ENCODE measurements at places on chromosomes 7 and 10.
A peak's percentile ranks its signal among the peaks of the same experiment; 100 is the strongest.

GRCh38 chr7:20998309-20998708, 211.6 kb upstream of the SP8 start:
- peak overlapping the region; percentile 44 for H3K27ac ChIP-seq
- peaks cover 2% of the 10 kb centered on the region for H3K4me1 ChIP-seq
- H3K4me3 ChIP-seq = no peak overlapping the region
- no peaks in the 10 kb centered on the region for H3K27me3 ChIP-seq
- no peak for DNase-seq
- H3K36me3 ChIP-seq = no peaks in the 10 kb centered on the region

- H3K4me3 ChIP-seq = no peak overlapping the region
- no peak for DNase-seq
- H3K27ac ChIP-seq = no peak overlapping the region
- H3K36me3 ChIP-seq = no peaks in the 10 kb centered on the region
Measured at GRCh38 chr7:90425376-90425775, 22.1 kb downstream of the CLDN12 start.

DNA sequence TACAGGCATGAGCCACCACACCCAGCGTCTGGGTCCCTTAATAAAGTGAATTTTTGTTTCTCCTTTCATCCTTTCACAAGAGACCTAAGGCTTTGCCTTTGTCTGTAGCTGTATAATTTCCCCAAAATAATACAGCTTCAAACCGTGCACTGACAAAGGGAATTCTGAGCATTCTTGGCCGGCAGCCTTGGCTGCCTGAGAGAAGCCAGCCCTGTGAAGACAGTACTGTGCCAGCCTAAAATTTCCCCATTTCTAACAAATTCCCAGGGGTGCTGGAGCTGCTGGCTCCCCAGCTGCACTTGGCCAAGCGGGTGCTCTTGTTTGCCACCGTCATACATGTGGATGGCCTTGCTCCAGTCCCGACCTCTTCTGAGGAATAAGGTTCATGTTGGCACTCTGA, 106.2 kb downstream of the ZMYND11 start:
- no peak overlapping the region for H3K27ac ChIP-seq
- H3K36me3 ChIP-seq = peaks cover 10% of the 10 kb centered on the region
- H3K4me1 ChIP-seq = no peaks in the 10 kb centered on the region
- no peaks in the 10 kb centered on the region for H3K27me3 ChIP-seq

GRCh38 chr10:82969405-82969804, 1094.4 kb downstream of the NRG3 start:
- H3K27me3 ChIP-seq = no peaks in the 10 kb centered on the region
- no peaks in the 10 kb centered on the region for H3K36me3 ChIP-seq
- no peak overlapping the region for H3K27ac ChIP-seq
- no peak overlapping the region for H3K4me3 ChIP-seq
- no peak for DNase-seq
- peaks cover 11% of the 10 kb centered on the region for H3K4me1 ChIP-seq

DNA sequence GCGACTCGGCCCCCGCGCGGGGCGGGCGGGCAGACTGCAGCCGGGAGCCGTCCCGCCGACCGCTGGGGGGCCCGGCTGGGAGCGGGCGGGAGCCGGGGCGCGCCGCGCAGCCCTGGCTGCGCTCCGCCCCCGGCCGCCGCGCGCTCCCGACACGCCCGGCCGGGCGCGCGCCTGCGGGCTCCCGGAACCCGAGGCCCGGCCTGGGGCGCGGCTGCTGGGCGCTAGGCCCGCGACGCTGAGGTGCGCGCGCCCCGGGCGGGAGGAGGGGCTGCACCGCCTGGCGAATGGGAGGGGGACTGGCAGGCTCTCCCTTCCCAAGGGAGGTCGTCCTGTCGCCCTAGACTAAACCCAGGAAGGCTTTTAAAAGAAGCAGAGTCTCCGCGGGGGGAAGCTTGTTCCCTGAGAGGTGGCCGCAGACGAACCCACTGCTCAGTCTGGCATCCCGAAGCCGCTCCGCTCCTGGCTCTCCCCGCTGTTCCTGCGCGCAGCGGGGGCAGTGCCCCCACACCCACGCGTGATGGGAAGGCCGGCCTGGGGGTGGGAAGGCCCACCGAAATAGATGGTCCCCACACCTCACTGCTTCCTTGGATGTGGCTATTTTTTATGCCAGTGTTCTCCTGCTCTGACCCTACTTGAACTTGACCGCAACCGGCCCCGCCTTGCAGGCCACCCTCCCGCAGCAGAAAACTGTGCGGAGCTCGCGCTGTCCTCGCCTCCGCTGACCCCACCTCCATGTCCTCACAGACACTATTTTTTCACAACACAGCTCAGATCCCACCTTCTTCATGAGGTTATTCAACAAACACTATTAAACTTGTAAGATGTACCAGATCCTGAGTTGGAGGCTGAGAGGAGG, at the start of gene VOPP1:
Gene VOPP1 (minus strand): TSS at position 125 of the 856 bp plus-strand sequence. CDS start 178 bp downstream, outside the sequence.
- peak; percentile 60 for DNase-seq
- H3K4me1 ChIP-seq = peaks cover 20% of the 10 kb centered on the region
- H3K36me3 ChIP-seq = no peaks in the 10 kb centered on the region
- peak within 1 kb of the TSS; percentile 94 for H3K4me3 ChIP-seq
- H3K27ac ChIP-seq = peak within 1 kb of the TSS; percentile 93

- H3K27ac ChIP-seq = no peak overlapping the region
- no peak overlapping the region for H3K4me3 ChIP-seq
- H3K27me3 ChIP-seq = no peaks in the 10 kb centered on the region
Measured at GRCh38 chr10:11762706-11763500, 20.7 kb downstream of the ECHDC3 start.

DNA sequence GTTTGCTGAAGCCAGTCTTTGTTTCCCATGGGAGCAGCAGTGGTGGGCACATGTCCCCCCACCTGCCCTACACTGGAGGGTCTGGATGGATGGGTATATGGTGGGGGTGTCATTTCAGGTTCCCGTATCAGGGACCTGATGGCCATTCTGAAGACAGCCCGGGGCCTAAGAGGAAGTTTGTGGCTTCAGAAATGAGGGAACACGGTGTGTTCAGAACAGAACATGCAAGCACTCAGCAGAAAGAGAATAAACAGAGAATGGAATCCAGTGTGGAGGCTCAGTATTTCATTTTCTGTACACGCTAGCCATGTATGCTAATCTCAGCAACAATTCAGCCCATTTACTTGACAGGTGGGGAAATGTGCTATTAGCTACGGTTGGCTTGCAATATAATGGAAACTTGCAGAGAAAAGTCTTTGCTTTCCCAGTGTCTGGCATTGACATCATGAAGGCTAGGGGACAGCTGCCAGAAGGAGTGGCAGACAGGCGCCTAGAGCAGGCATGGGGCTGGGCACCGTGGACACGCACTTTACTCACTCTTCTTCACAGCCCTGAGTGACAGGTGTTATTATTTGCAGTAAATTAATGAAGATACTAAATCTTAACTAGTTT, 98.6 kb downstream of the ELMO1 start:
- H3K4me3 ChIP-seq = no peak overlapping the region
- no peak overlapping the region for H3K27ac ChIP-seq
- DNase-seq = no peak
- no peaks in the 10 kb centered on the region for H3K27me3 ChIP-seq

GRCh38 chr10:126598009-126598408, 72.5 kb downstream of the C10orf90 start:
- no peak overlapping the region for H3K4me3 ChIP-seq
- peaks cover 10% of the 10 kb centered on the region for H3K27me3 ChIP-seq
- peak; percentile 21 for DNase-seq
- no peaks in the 10 kb centered on the region for H3K4me1 ChIP-seq

GRCh38 chr7:108824840-108825580, 255.3 kb downstream of the DNAJB9 start:
- H3K27ac ChIP-seq = no peak overlapping the region
- no peak overlapping the region for H3K4me3 ChIP-seq
- no peaks in the 10 kb centered on the region for H3K4me1 ChIP-seq
- DNase-seq = no peak

DNA sequence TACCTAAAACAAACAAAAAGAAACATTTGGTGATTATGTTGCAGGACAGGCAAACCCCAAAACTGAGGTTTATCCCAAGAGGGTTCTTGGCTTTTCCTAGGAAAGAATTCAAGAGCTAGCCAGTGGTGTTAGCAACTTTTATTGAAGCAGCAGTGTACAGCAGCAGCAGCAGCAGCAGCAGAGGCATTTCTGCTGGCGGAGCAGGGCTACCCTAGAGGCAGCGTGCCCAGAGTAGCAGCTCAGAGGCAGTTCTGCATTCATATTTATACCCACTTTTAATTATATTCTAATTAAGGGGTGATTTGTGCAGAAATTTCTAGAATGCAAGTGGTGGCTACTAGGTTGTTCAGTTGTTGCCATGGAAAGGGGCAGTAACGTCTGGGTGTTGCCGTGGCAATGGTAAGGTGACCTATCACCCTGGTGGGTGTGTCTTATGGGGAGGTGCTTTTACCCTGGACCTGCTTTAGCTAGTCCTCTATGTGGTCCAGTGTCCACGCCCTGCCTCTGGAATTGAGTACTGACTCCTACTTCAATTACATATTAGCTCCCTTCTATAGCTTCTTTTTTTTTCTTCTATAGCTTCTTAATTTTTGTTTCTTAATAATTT, 53.9 kb downstream of the VCL start:
- H3K4me1 ChIP-seq = peaks cover 16% of the 10 kb centered on the region
- no peak for DNase-seq
- H3K27me3 ChIP-seq = no peaks in the 10 kb centered on the region
- H3K4me3 ChIP-seq = no peak overlapping the region

DNA sequence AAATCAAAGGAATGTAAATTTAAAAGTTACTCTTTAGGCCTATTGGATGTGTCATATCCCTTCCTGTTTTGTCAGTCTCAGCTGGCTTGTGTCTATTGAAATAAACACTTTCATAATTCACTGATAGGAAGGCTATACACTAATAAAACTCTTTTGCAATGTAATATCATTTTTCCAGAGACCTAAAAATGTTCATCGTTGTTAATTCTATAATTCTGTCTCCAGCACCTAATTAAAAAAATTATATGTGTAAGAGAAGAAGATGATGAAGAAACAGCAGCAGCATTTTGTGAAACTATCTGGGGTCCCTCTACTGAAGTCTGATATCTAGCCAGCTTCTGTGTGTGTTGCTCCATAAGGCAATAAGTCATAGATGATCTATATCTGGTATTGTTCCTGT, 602.7 kb downstream of the ETV1 start:
- H3K4me3 ChIP-seq = no peak overlapping the region
- H3K36me3 ChIP-seq = no peaks in the 10 kb centered on the region
- H3K4me1 ChIP-seq = peaks cover under 1% of the 10 kb centered on the region
- DNase-seq = no peak

- H3K36me3 ChIP-seq = no peaks in the 10 kb centered on the region
- no peak for DNase-seq
- H3K4me3 ChIP-seq = peak overlapping the region; percentile 61
- H3K4me1 ChIP-seq = peaks cover 27% of the 10 kb centered on the region
- H3K27me3 ChIP-seq = peaks cover 79% of the 10 kb centered on the region
- H3K27ac ChIP-seq = no peak overlapping the region
Measured at GRCh38 chr10:8055420-8056349, 1.2 kb downstream of the GATA3 start.

- H3K4me1 ChIP-seq = no peaks in the 10 kb centered on the region
- H3K4me3 ChIP-seq = no peak overlapping the region
- H3K36me3 ChIP-seq = no peaks in the 10 kb centered on the region
- no peak for DNase-seq
Measured at GRCh38 chr7:113968713-113969112, 49.9 kb upstream of the PPP1R3A start.

GRCh38 chr7:51256209-51256781, 60.3 kb downstream of the COBL start:
- H3K4me1 ChIP-seq = peaks cover 6% of the 10 kb centered on the region
- H3K27ac ChIP-seq = no peak overlapping the region
- DNase-seq = no peak
- H3K27me3 ChIP-seq = no peaks in the 10 kb centered on the region

DNA sequence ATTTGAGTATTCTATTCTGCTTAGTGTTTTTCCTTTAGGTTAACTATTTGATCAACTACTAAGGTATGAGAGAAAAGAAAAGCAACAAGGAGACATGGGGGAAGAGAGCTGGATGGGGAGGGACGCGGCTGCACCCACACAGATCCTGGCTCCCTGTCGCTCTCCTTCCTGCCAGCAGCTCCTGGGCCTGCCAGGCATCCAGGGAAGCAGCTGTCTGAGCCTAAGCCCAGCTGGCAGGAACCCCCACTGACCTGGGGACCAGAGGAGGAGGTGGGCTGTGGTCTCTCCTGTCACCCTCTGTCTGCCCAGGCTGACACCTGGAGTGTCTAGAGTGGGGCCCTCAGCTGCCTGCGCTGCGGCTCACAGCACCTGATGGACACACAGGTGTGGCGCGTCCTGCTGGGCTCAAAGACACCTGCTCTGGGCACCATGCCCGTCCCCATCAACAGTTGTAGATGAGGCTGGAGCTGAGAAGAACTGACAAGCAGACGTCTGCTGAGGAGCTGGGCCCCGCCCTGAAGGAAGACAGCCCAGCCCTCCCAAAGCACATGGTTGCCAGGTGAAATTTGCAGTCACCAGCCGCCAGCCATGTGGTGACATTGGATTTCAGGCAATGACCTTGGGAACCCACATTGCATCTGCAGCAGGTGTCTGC, 207.9 kb downstream of the PLXNA4 start:
- peaks cover 18% of the 10 kb centered on the region for H3K27me3 ChIP-seq
- H3K36me3 ChIP-seq = no peaks in the 10 kb centered on the region
- no peak overlapping the region for H3K4me3 ChIP-seq
- no peak overlapping the region for H3K27ac ChIP-seq
- no peaks in the 10 kb centered on the region for H3K4me1 ChIP-seq
- DNase-seq = no peak

- peaks cover 3% of the 10 kb centered on the region for H3K4me1 ChIP-seq
- no peak overlapping the region for H3K4me3 ChIP-seq
- peak; percentile 15 for DNase-seq
- no peaks in the 10 kb centered on the region for H3K36me3 ChIP-seq
- no peak overlapping the region for H3K27ac ChIP-seq
Measured at GRCh38 chr7:133230591-133231194, 22.2 kb upstream of the EXOC4 start.

GRCh38 chr7:70035519-70035918, 437.2 kb downstream of the AUTS2 start:
- no peaks in the 10 kb centered on the region for H3K36me3 ChIP-seq
- no peak overlapping the region for H3K27ac ChIP-seq
- no peaks in the 10 kb centered on the region for H3K27me3 ChIP-seq
- H3K4me1 ChIP-seq = peaks cover 17% of the 10 kb centered on the region
- no peak for DNase-seq
- no peak overlapping the region for H3K4me3 ChIP-seq

DNA sequence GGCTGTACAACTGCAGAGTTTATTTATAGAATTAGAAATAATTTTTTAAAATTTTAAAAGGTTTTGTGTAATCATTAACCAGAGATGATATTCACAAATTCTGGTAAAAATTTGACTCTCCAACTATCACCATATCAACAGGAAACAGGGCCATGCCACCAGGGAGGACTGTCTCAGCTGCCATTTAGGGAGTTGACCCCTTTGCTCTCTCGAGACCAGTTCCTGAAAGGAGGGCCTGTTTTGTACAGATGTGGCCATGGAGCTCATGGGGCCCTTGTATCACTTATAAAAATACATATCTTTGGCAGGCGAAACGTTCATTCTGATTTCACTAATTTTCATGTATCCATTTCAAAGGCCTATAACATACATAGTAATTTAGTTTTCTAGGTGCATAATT, 20.3 kb downstream of the H2AZ2 start:
- no peak overlapping the region for H3K27ac ChIP-seq
- peaks cover 22% of the 10 kb centered on the region for H3K36me3 ChIP-seq
- H3K4me1 ChIP-seq = no peaks in the 10 kb centered on the region
- no peak for DNase-seq
- H3K4me3 ChIP-seq = no peak overlapping the region
- no peaks in the 10 kb centered on the region for H3K27me3 ChIP-seq

- no peaks in the 10 kb centered on the region for H3K36me3 ChIP-seq
- H3K27me3 ChIP-seq = peaks cover 78% of the 10 kb centered on the region
- H3K27ac ChIP-seq = peak overlapping the region; percentile 89
- H3K4me1 ChIP-seq = peaks cover 8% of the 10 kb centered on the region
- no peak for DNase-seq
- no peak overlapping the region for H3K4me3 ChIP-seq
Measured at GRCh38 chr10:101226491-101227428, 2.5 kb downstream of the LBX1 start.
